Kidney capillary endothelial cell (primary cell): ENCODE measurements at places on chromosomes 2 and 18.
A peak's percentile ranks its signal among the peaks of the same experiment; 100 is the strongest.

DNA sequence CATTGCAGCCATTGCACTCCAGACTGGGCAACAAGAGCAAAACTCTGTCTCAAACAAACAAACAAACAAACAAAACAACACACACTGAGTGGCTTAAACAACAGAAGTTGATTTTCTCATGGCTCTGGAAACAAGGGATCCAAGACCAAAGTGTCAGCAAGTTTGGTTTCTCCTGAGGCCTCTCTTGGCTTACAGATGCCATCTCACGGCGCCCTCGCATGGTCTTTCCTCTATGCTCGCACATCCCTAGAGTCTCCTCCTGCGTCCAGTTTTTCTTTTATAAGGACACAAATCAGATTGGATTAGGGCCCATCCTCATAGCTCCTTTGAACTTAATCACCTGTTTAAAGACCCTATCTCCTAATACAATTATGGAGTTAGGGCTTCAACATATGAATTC is 133.4 kb upstream of the LRRTM1 start:
- no peak for DNase-seq

DNA sequence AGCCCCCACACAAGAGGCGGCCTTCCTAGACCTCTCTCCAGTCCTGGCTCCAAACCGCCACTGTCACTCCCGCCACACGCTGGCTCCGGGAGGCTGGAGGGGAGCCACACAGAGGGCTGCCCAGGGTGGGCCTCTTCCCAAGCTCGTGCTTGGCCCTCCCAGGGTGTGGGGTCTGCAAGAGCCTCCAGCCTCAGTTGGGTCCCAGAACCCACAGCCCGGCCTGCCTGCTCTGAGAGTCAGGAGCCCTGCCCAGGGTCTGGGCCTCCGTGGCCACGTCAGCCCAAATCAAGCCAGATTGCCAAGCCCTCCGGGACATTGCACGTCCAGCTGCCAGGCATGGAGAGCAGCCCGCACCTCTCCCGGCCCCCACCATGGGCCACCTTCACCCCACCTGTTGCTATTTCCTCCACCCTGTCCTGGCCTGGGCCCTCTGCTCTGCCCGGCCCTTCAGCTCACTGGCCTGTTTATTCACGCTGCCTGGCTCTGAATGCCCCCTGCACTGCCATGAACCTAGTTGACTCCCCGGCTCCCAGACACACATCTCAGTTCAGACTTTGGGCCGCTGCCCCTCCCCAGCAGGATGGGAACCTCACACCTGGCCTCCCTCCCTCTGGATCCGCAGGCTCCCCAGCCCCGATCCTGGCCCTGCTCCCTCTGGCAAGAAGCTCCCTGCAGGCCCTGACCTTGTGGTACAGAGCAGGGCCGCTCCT is 61.0 kb downstream of the BIN1 start:
- no peak for DNase-seq

DNA sequence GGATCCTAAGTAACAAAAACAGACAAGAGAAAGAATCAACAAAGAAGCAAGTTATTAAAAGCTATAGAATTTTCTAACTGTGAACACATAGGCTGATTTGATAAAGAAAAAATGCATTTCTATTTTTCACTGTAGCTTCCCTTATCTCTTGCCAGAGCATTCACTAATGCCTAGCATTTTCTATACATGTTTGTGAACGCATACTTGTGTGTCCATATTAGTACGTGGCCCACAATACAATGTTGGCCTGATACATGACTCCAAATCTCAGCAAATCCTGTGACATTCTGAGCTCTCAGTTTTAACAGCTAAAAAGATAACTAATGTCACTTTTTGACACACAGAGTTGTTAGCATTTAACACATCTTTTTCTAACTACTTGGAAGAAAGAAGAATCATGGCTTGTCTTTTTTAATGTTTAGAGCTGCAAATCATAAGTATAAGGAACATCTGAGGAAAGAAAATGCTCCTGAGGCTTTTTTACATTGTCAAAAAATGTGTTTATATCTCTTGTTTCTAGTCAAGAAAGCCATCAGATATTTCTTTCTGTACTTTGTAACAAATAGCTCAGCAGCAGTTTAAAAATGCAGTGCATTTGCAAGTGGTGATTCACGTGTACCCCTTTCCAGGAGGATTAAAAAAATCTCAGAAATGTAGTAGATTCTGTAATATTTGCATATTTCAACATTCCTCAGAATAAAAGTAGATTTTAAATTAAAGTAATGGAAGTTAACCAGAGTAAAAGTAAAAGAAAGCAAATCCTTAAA is 1646.8 kb upstream of the TMEFF2 start:
- no peak for DNase-seq

DNA sequence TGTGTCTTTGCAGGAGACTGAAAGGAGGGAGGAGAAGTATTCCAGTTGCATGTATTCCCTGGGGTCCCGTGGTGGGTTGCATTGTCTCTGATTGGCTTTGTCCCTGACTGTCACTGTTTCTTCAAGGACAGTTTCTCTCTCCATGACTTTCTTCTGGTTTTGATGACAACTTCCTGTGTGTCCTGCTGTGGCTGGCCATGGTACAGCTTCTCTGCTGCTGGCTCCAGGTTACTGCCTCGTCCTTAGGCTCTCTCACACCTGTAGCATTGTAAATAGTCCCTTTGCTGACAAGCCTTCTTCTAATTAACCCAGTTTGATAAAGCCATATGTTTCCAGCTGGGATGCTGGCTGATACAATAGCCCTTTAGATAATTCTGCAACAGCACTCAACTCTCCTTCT is 129.0 kb downstream of the LPIN1 start:
- DNase-seq = no peak

DNA sequence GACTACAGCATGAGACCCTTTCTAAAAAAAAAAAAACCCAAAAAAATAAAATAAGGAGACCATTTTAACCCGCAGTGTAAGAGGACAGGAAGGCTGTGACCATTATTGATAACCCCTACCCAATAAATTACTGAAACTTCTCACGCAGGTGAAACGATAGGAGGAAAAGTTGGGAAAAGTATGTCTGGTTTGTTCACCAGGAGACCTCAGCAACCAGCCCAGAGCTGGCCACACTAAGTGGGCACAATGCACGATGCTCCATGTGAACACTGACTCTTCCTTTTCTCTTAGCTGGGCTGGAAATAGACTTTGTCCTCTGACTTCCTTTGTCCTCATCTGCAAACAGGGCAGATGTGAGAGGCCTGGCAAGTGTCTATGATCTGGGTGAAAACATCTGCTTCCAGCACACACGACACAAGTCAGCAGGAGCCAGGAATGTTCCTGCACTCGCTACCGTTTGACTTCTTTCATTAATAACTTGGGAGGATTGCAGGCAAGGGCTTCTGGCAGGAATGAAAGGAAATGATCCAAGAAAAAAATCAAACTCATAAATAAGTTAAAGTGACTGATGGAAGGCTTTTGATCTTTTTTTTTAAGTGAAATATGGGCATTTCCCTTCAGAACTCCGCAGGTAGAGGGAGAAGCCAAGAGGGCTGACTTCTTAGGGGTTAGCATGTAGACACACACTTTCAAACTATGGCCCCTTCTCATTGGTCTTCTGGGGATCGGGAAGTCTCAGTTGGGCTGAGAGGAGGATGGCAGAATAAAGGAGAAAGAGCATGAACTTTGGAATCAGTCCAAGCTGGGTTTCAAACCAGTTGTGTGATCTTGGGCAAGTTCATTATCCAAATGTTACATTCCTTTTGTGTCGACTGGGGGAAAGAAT is 137.4 kb upstream of the MYCN start:
- no peak for DNase-seq

- peak; percentile 51 for DNase-seq
Observed at GRCh38 chr2:163347982-163348856, 387.6 kb downstream of the FIGN start.

- DNase-seq = no peak
Observed at GRCh38 chr2:238996331-238997136, 148.6 kb downstream of the TWIST2 start.
